ENCODE measurements at places on chromosomes 5 and 9.

DNA sequence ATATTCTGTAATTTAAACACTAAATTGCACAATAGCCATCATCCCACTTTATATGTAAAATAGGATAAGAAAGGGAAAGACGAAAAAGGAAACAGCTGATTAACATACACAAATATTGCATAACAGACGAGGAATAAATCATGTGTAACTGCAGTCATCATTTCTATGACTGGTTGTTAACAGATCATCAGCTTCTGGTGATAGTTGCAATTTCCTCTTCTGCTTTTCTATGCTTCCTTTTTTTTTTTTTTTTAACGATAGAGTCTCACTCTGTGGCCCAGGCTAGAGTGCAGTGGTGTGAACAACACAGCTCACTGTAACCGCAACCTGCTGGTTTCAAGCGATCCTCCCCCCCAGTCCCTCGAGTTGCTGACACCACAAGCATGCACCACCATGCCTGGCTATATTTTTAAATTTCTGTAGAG is 22.5 kb upstream of the JAKMIP2 start:
- DNase-seq: no peak

- peak; percentile 32 for DNase-seq
Observed at GRCh38 chr9:123081824-123082223, 48.4 kb downstream of the GPR21 start.

DNA sequence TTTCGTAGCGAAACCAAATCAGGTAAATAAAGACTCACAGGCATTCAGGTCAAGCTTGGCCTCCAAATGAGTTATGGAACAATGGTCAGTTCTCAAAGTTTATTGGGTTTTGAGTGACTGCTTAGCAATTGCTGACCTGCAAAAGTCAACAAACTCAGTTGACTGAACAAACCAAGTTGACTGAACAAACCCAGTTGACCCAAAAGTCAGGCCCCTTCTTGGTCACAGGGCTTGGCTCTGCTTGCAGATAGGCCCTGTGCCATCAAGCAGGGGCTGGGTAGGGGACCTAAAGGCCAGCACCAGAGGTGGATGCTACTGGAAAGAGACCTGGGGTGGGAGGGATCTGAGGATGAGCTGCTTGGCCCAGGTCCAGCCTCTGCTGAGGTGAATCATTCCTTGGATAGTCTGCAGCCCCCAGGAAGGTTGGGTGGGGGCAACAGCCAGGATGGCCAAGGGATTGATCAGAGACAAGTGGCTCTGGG is 64.6 kb downstream of the GADD45G start:
- DNase-seq: no peak

GRCh38 chr9:136773386-136774044 is 9.2 kb upstream of the LCN15 start:
- DNase-seq: no peak

DNA sequence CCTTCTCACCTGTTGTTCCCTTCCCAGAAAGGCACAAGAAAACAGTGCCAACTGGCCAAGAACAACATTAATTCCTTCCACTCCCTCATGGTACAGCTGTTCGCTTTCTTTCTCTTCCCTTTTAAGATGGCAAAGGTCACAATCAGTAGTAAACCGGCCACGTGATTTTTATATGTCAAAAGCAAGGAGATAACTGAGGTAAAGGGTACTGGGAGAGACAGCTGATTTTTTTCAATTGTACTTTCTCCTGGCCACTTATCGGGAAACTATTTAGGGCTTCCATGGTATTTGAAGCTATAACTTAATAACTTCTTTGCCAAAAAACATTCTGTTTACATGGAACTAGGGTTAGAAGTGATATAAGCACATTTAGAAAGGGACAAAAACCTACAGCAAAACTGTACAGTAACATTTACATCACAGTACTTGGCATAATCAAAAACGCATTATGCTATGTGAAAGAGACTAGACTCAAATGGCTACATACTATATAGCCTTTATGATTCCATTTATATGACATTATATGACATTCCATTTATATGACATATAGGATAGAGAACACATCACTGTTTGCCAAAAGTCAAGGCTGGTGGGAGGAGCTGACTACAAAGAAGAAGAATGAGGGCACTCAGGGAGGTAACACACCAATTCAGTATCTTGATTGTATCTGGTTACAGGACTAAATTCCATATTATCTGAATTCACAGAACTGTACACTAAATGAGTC is 24.8 kb downstream of the PLPP1 start:
- DNase-seq: no peak

- DNase-seq: no peak
Observed at GRCh38 chr9:135326141-135326540, 153.4 kb upstream of the PPP1R26 start.

DNA sequence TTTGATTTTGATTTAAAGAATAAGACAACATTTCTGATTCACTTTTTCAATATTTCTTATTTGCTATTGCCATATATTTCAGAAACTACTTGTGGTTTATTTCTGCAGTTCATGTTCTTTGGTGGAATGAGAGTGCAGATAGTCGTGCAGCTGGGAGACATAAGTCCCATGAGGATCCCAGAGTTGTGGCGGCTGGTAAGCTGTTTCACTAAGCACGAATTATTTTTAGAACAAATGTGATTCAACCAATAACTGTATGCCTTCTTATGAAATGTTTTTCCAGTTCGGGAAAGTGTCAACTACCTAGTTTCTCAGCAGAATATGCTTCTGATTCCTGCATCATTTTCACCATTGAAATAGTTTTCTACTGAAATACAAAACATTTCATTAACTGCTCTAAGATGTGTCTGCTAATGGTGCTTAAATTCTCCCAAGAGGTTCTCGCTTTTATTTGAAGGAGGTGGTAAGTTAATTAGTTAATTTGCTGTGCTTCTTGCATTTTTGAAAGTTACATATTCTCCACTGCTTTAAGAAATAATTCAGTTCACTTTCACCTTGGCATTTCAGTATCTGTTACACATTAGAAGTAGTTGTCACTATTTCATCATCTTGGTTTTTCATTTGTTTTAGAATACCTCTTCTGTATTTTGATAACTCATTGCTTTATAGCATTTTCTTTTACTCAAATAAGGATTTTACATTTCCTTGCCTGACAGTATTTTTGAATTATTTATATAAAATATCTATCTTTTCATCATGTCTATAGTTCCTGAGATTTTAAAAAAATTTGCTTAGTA is 9.0 kb downstream of the NIPSNAP3B start:
- DNase-seq: no peak

DNA sequence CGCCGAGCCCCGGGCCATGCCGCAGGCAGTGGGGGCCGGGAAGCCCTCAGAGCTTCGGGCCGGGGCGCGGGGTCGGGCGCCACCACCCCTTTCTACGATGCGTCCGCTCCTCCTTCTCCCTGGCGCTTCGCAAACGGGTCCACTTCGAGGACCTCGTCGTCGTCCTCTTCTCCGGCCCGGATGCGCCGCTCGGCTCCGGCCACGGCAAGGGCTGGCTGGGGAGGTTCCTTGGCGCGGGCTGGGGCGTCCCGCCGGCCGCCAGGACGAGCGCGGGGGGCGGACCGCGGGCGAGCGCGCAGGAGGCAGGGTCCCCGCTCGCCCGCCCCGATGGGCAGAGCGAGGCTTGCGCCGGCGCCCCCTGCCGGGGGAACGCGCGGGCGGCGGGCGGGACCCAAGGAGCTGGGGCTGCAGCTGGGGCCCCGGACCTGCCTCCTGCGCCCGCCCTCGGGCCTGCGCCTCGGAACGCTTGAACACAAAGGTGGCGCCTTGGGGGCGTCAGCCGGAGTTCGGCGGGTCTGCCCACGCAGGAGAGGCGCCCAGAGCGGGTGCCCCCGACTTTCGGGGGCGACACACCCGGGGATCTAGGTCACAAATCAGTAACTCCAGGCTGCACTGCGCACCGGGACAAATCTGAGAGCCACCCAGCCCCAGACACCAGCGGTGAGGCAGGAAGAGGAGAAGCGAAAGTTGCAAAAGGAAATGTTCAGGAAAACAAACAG is at the start of gene ROR2:
Gene ROR2, minus strand, starts transcription at position 283 of the 719 bp plus-strand sequence.
- DNase-seq: peak; percentile 62

- DNase-seq: no peak
Observed at GRCh38 chr5:53834500-53834899, 274.1 kb downstream of the NDUFS4 start.

GRCh38 chr5:122099060-122099790 is 21.2 kb upstream of the LOX start:
- DNase-seq: no peak

GRCh38 chr9:81211741-81212140 is 477.6 kb downstream of the TLE1 start:
- no peak for DNase-seq

GRCh38 chr5:99033014-99033900 is 104.5 kb upstream of the CHD1 start:
- DNase-seq: no peak

DNA sequence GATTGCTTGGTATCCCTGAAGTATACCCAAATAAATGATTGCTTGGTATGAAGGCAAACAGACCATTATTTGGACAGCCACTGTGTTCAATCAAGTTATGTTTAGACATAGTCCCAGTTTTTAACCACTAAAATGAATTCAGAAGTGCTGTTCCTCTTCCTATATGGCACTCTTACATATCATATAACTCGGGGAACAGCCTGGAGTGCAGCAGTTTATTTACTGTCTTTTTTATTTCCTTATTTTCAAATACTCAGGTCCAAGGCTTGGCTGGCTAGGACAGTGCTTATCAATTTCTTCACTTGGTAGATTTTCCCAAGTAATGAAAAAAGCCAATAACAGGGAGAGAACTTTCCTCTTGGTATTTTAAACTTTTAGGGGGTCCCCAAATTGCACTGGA is 58.6 kb upstream of the CCDC112 start:
- DNase-seq: no peak

GRCh38 chr5:139298242-139298641 is 4.7 kb downstream of the MATR3 start:
- DNase-seq: no peak

DNA sequence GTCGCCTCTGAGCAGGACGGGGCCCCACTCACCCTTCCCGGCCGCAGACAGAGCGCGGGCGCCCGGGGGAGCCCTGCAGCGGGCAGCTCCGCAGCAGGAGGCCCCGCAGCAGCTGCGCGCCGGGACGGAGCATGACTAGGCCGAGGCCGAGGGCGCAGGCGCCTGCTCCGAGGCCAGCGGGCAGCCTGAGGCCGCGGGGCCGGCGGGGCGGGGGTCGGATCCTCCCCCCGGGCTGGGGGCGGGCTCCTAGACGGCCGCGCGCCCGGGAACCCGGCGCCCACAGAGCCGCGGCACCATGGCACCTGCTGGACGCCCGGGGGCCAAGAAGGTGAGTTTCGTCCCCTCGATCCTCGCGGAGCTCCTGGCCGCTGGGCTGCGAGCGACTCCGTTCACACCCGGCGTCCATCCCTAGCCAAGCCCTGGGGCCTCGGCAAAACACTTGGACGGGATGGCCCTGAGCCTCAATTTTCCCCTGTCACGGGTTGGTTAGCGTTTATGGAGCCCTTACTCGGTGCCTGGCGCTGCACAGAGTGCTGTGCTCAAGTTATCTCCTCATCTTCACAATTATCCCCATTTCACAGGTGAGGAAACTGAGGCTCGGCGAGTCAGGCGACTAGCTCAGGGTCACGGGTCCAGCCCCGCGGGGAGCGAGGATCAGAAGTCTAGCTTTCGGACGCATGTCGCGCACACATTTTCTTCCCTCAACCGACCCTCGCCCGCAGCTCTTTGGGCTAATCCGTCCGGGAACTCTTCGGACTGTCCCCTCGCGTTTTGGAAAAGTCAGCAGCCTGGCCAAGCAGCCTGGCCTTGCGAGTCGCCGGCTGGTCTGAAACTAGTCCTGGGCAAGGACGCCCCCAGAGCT is at the start of the genes BHMT2 and DMGDH:
Gene BHMT2, plus strand, starts transcription at position 280 of the 862 bp plus-strand sequence. Its CDS starts 16 bp downstream, at position 296.
Gene DMGDH, minus strand, starts transcription at position 187 of the 862 bp plus-strand sequence. Its CDS starts 54 bp downstream, at position 133.
- DNase-seq: no peak

DNA sequence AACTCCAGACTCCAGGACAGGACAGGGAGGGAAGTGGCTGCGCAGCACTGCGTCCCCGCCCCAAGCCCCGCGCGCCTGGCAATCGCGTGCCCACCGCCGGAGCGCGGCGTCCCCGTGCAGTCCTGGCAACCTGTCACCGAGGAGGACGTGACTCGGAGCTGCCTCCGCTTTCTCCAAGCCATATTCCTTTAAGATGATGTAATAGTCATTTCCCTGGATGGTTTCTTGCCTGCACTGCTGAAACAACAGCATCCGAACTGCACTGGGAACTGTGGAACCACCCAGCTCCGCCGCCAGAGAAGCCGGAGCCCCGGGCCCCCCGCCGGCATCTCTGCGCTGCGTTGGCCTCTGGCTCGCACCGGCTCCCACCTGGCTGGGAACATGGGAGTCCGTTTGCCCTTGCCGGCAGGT is 34.5 kb downstream of the KCTD16 start:
- DNase-seq: no peak

GRCh38 chr5:66307647-66308241 is 163.6 kb downstream of the SREK1 start:
- DNase-seq: peak; percentile 46

DNA sequence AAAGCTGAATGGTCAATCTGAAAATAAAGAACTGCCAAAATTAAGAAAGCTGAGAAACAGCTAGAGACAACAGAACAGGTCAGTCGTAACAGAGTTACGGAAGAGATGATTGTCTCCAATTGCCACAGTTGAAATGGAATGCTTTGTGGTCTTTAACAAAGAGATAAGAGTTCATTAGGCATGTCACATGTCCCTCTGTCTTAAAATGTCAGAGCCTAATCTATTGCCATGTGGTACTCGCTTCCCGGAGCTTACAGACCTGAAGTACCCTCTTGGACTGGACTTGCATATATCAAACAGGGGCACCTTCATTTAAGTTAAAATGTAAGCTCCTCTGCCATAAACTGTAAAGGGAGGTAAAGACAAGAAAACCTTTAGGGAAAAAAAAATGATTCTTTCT is 19.7 kb downstream of the TTC39B start:
- no peak for DNase-seq

- no peak for DNase-seq
Observed at GRCh38 chr9:133122935-133123611, 2.0 kb upstream of the RALGDS start.

GRCh38 chr5:78699552-78700153 is 51.1 kb upstream of the LHFPL2 start:
- DNase-seq: no peak

DNA sequence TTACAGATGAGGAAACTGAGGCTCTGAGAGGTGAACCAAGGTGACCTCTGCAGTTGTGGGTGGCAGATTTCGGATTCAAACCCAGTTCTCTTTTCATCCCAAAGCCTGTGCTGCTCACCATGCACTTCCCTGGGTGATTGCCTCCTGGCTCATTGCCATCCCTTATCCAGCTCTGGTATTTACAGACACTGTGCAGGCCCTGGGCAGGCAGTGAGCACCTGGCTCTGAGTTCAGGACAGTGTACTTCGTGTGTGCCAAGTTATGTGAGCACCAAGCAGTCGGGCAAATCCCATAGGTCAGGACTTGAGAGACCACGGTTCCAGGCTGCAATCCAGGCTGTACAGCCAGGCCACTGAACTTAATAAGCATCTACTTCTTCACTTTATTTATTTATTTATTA is 1.4 kb downstream of the LRSAM1 start:
- no peak for DNase-seq

GRCh38 chr9:85258236-85258635 is 483.5 kb downstream of the AGTPBP1 start:
- DNase-seq: no peak

- no peak for DNase-seq
Observed at GRCh38 chr9:130311408-130312140, 46.0 kb downstream of the HMCN2 start.
